CD4-positive, alpha-beta T cell treated with Interleukin-2 at 100 ng/mL for 4 hours (primary cell): ENCODE measurements at places on chromosomes 13 and 19.

GRCh38 chr19:38196948-38197656, 26.9 kb downstream of the DPF1 start:
- DNase-seq = no peak

DNA sequence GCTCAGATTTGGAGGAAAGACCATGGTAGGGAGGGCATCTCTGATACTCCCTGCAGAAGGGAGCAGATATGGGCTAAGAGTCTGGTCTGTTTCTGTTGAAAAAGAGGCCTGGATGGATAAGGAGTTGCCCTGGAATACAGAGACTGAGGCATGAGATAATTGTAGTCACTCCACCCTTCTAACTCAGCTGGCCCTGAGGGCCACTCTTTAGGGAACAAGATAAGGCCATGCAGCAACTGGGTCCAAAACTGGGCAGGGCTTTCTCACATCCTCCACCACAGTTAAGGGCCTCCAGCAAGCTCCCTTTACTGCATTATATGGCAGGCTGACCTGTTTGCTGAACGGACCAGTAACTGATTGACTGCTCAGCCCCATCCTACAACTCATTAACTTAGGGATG, 1.3 kb downstream of the ZNF749 start:
- DNase-seq = no peak

DNA sequence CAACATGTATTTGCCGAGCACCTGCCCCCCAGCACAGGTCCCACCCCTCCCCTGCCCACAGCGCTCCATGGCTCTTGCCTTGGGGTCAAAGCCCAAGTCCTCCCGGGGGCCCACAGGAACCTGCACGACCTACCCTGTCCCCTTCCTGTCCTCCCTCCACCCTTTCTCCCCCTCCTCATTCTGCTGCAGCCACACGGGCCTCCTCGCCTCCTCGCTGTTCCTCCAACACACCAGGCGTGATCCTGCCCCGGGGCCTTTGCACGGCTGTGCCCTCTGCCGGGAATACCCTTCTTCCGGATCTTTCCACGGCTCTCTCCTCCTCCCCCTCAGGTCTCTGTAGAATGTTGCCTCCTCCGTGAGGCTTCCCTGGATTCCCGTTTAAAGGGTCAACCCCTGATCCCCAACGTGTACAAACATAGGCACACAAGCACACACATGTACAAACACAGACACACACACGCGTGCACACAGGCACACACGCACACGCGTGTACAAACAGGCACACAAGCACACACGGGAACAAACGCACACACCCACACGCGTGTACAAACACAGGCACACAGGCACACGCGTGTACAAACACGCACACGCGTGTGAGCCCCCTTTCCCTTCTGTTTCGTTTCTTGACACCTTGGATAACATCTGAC, 2.8 kb downstream of the MADCAM1 start:
- DNase-seq = no peak

DNA sequence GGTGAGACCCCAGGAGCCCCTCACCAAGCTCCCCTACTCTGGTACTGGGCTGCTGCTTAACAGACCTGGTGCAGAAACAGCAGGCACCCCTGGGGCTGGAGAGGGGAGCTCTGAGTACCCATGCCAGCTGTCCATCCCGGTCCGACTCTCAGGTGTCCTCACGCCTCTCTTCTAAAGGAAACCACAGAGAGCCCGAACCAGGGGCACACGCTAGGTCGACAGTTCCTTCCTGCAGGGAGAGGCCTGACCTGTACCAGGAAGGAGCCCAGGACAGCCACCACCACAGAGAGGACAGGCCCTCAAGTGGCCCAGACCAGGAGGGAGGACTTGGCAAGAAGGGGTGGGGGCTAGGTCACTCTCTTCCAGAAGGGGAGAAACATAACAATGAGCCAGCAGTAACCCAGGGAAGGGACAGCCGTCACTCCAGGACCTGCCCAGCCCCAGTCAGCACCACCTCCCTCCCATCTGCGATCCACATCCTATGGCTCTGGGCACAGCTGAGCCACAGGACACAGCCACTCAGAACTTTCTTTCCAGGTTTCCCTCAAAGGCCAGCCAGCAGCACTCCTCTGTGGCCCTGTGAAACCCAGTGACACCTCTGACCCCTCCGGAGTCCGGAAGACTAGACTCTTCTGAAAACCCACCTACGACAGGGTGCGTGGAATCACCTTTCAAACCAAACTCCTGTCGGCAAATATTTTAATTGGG, 13.0 kb upstream of the SLC35E1 start:
- no peak for DNase-seq

GRCh38 chr19:50358483-50359327, 6.7 kb downstream of the NAPSA start:
- peak; percentile 83 for DNase-seq

GRCh38 chr19:13691569-13692435, 72.5 kb upstream of the MRI1 start:
- no peak for DNase-seq

- no peak for DNase-seq
Observed at GRCh38 chr13:96002322-96003131, 50.7 kb downstream of the UGGT2 start.

GRCh38 chr19:47315125-47315821, 5.6 kb downstream of the C5AR1 start:
- peak; percentile 17 for DNase-seq

DNA sequence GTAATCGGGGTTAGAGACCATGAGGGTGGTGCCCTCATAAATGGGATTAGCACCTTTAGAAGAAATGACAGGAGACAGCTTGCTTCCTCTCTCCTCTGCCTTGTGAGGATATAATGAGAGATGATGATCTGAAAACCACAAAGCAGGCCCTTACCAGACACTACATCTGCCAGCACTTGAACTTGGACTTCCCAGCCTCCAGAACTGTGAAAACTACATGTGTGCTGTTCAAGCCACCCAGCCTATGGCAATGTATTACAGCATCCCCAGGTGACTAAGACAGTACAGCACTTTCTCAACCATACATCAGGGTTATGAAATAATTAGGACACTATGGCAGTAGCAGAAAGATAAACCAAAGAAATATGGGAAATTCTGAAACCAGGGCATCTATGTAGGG, 7.4 kb downstream of the ZNF564 start:
- no peak for DNase-seq

GRCh38 chr13:89890806-89891205, 1456.7 kb upstream of the MIR17HG start:
- no peak for DNase-seq

- DNase-seq = no peak
Observed at GRCh38 chr19:36031308-36031707, 1.4 kb downstream of the CLIP3 start.

DNA sequence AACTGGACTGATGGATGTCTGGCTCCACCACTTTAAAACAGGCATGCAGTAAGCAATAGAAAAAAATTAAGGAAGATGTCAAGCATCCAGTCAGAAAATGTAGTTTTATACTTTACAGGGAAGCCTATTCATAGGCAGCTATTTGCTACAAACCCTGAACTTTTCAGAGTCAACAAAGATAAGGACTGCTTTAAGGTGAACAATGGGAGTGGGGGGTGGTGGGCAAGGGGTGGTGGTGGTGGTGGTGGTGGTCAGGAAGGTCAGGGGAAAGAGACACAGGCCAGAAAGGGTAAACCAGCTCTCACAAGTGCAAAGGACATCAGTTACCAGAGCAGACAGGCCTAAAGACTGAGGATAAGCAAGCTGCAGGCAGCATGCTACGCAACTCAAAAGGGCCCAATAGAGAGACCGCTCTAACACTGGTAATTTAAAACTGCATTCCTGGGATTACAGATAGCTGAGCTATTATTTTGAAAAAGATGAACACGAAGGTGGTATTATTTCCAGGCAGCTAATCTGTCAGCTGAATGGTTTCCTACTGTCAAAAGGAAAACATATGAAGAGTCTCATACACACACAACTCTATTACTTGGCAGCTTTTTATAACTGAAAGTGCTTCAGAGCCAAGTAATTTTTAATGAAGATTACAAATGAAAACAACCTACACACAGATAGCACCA, 14.8 kb downstream of the BRD4 start:
- no peak for DNase-seq

- no peak for DNase-seq
Observed at GRCh38 chr13:21837841-21838551, 167.1 kb downstream of the FGF9 start.

DNA sequence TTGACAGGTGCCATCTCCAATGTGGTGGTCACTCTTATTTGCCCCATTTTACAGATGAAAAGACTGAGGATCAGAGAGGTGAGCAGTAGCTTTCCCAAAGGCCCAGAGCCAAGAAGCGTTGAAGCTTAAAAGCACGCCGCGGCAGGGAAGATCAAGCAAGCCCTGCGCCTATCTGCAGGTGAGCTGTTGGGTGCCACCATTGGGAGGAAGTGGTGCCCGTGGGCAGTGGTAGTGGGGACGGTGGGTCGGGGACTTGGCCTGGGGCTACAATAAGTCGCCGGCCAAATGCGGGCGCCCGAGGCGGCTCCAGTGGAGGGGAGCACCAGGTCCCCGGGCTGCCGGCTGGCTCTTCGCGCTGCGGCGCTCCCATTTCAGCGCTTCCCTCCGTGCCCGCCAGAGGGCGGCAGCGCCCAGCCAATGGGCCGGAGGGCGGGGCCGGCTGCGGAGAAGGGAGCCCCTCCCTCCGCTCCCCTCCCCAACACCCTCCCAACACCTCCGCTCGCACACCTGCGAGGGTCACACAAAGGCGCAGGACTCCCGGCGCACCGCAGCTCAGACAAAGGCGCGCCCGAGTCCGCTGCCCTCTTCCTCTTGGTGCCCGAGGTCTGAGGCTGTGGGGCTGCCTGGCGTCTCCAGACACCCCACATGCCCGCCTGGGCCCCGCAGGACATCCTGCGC, 744 bp upstream of the POU2F2 start:
- peak; percentile 88 for DNase-seq

GRCh38 chr13:52127378-52127777, 1.5 kb downstream of the NEK5 start:
- no peak for DNase-seq

- no peak for DNase-seq
Observed at GRCh38 chr13:76971215-76971614, 20.7 kb upstream of the CLN5 start.

- DNase-seq = no peak
Observed at GRCh38 chr19:31583148-31583547, 233.9 kb upstream of the TSHZ3 start.

- DNase-seq = no peak
Observed at GRCh38 chr19:20558011-20558410, 7.6 kb downstream of the ZNF737 start.

DNA sequence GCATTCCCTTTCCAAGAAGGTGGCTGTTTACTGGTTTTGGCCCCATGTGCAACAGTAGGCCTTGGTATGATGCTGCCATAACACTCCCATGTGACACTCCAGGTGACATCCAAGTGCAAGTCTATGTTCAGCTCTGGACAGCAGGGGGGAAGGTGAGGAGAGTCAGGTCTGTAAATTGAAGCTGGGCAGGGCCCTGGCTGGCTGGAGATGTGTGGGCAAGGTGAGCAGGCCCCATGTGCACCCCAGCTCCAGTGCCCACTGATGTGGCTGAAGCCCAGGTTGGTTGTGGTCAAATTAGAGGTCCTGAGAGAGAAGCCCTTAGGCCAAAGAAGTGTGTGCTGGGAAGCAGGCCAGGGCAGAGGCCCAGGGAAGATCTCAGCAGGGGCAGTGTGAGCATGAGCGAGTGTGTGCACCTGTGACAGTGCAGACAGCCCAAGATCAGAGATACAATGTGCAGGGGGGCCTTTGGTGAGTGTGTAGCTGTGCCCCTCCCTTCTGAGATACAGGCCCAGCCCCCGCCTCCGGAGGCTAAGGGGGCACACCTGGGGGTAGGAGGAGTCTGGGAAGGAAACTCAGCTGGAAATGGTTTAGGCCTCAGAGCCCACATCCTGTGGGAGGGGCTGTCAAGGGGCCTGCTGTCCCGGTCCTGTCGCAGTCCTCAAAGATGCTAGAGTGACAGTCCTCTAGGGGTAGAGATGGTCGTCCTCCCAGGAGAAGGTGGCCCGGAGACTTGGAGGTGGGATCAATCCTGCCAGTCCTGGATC, 18.6 kb downstream of the DEDD2 start:
- peak; percentile 83 for DNase-seq

DNA sequence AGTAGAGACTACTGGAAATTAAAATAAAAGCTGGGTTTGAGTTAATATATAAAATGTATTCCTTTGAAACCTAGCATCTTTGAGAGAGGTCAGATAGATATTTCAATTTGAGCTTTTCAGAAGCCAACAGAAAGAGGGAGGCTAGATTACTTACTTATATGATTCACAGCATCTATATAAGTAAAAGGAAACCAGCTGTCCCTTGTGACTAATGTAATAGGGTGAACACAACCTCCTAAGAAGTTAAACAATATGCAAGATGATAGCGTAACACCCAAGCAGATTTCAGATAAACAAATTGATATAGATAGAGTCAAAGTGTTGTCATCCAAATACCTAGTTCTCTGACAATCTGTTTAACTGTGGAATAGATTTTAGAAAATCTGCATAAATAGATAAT, 393.5 kb upstream of the GPC6 start:
- DNase-seq = no peak

DNA sequence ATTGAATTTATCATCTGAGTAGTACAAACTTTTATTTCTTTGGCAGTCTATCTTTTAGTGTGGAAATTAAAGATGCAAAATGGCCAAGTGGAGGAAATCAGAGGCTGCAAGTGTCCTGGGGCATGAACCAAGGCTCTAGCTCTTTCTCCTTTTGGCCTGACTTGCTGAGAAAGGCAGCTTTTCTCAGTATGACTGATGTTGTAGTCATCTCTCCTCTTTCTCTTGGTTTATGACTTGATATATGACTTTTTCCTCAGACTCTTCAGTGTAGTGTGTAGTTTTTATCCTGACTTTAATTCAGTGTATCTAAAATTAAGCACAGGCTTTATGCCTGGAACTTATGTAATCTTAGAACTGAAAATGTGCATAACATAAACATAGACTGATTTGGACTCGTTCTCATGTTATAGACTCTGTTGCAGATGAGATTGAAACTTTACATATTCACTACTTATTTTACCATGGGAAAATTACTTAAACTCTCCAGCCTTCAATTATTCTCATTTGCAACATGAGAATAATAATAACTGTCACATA, 65.7 kb downstream of the SLITRK5 start:
- no peak for DNase-seq

GRCh38 chr19:12872941-12873890, 8.0 kb downstream of the DNASE2 start:
- DNase-seq = peak; percentile 57

GRCh38 chr19:27962264-27962663, 1250.7 kb downstream of the UQCRFS1 start:
- no peak for DNase-seq

- DNase-seq = peak; percentile 47
Observed at GRCh38 chr19:37905946-37906868, at the start of gene WDR87. Gene WDR87, minus strand, starts transcription at chr19:37906594. Its CDS starts 8,355 bp downstream, at chr19:37898239.

GRCh38 chr19:35983177-35983576, 11.8 kb upstream of the SDHAF1 start:
- DNase-seq = no peak

DNA sequence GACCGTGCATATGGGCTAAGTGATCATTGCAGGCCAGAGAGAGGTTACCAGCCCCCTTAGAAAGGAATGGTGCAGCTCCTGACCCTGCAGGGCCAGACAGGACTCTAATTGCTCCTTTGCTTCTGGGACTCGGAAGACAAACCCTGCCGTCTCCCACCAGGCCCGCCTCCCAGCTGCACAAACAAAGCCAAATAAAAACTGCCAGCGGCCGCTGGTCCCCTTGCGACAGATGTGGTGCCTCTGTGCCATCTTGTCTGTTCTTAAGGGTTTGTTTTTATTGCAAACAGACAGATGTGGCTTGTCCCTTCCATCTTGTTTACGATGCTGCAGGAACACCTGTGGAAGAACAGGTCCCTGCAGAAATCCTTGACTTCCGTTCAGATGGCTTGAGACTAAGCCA, 434.4 kb upstream of the TSHZ3 start:
- no peak for DNase-seq

- DNase-seq = no peak
Observed at GRCh38 chr13:38538422-38538821, 148.5 kb upstream of the FREM2 start.
